ENCODE measurements at places on chromosomes 16 and 17.

GRCh38 chr17:7989781-7990655, 12.4 kb upstream of the GUCY2D start:
- peak; percentile 78 for DNase-seq

- DNase-seq, result no peak
These were observed 7.4 kb downstream of the ZNF594 start for GRCh38 chr17:5184288-5184687.

DNA sequence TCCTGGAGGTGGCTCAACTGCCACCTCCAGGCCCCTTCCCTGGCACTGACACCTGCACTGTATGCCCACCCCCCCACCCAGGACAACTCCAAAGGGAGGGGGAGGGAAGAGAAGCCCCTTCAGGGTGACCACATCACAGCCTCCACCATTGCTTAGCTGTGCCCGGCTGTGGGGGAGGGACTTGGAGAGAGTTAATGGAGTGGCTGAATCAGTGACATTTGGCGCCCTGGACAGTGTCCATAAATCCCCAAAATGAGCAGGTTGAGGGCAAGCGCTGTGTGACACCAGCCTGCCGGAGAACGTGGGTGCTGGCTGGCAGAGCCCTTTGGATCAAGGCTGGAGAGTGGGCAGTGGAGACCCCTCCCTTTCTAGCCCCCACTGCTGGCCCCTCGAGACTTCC, 883 bp downstream of the USH1G start:
- DNase-seq, result no peak

DNA sequence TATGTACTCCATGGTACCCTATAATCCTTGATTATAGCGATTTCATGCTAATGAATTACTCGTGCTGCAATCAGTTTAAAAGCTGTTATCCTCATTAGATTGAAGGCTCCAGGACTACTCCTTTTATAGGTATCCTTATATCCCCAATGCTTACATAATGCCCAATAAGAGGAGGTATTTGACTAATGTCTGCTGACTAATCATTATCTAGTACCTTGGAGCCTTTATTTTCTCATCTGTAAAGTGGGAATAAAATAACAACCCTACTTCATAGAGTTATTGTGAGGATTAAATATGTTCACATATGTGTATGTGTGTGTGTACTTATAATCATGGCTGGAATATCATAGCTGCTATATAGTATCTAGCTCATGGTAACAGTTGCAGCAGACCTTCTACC, 1031.5 kb downstream of the CDH11 start:
- no peak for DNase-seq
